H54 (cell line): ENCODE measurements at places on chromosomes 6 and 20.

DNA sequence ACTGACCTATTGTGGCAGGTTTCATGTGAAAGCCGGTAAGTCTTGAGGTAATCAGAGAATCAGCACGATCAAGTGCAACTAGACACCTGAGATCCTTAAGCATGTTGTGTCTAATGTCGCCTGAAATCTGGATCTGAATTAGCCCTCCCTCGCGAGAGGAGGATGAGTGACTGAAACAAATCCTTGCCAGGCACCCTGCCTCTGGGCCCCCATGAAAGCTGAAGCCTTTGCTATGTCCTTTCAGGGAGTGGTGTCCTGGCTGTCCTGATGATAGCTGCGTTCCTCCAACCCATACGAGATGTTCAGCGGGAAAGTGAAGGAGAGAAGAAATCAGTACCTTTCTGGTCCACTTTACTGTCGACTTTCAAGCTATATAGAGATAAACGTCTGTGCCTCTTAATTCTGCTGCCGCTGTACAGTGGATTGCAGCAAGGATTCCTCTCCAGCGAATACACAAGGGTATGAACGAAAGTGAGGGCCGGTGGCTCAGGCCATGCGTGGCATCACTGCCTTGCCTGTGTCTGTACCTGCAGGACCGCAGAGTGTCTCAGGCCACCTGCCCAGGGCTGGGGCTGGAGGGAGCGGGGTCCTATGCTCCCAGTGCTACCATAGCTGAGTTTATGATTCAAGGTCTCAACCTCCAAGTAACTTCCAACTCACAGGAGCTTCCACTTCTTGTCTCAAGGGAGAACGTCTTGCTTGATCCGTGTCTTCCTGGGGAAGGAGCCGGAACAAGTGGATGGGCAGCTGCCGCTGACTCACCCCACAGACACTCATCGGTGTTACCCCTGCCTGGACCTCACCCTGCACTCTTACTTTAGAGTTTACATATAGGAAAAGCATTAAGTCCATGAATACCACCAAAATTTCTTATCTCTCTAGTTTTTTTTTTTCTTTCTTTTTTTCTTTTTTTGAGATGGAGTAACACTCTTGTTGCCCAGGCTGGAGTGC is 12.8 kb downstream of the UNC93A start:
- DNase-seq = no peak

- no peak for DNase-seq
Measured at GRCh38 chr6:67639161-67639560, 995.9 kb upstream of the ADGRB3 start.

- DNase-seq = no peak
Measured at GRCh38 chr20:31678389-31679356, 41.0 kb downstream of the COX4I2 start.

DNA sequence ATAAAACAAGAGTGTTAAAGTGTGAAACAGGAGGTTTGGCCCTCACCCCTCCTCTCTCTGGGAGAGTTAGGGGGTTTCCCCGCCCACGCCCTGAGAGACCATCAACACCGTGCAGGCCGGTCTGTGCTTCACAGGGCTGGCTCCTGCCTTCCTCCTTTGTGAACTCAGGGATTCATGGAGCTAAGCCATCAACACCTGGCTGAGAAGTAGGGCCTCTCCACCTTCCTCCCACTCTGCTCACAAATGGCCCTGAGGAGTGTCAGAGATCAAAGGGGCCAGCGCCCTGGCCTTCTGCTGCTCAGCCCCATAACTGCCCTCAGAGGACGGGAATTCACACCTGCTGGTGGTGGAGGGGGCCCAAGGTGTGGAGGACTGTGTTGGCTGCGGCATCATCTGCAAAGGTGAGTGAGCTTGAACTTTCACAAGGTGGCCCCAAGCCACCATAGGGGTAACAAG is 88.6 kb downstream of the PSMB1 start:
- DNase-seq = no peak

DNA sequence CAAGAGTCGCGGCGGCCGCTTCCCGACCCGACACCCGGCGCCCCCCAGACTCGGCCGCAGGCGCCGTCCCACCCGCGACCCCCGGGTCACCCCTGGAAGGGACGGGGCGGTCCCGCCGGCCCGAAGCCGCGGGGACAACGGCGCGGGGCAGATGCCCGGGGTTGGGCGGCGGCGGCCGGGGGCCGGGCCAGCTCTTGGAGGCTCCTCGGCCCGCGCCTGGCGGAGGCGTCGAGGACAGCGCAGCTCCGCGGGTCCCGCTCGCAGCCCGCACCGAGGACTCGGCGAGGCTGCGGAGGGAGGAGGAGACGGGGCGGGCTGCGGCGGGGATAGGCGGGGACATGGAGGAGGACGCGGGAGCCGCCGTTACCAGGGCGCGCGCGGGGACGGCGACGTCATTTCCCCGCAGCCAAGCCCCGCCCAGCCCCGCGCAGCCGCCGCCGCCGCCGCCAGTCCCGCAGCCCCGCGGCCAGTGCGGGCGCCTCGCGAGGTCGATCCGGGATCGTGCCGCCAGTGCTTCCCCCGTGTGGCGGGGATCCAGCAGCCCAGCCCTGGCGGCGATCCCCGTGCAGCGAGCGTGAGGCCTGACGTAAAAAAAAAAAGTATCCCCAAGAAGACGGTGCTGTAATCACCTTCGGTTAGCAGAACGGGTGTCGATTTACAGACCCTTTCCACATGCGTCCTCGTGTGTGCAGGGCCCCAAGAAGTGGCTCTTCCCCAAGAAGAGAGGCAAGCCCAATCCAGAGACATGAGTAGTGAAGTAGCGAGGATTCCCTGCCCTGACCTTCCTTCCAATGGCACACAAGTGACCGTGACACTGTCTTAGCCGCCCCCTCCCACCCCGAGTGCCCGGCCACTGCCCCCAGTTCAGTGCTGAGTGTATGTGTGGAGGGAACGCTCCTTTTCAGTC is at the start of gene FAM184A:
TSS of gene FAM184A (minus strand) at position 289 of the 907 bp plus-strand sequence. CDS start 365 bp downstream, outside the sequence.
- peak; percentile 23 for DNase-seq

GRCh38 chr6:127518191-127518709 is 885 bp downstream of the MTCL3 start:
- DNase-seq = no peak

DNA sequence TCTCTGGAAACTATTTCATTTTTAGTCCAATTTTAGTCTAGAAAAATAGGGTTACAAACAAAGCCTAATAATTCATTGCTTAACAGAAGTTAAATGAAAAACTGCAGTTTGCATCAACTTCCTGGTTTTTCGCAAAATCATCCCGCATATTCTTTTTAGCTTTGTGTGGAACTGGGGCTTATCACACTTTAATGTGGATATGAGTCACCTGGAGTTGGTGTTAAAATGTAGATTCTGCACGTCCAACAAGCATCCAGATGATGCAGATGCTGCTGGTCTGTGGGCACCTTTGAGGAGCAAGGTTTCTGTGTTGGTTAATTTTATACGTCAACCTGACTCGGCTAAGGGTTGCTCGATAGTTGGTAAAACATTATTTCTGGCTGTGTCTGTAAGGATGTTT is 126.1 kb downstream of the PLCB4 start:
- DNase-seq = no peak

DNA sequence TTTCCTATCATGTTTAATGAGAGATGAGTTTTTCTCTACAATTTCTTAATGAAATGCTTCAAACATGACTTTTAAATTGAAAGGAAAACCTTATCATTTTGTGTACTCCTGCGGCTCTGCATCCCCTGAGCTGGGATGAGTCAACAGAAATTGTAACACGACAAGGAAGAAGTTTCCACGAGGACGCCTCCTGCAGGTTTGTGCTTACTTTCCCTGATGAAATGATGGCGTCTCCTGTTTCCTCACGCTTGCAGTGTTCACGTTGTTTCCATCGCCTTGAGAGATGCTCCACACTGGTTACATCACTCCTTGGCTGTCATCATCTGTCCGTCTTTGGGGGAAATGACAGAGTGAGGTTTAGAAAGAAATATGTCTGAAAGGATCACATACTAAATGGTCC is 233.7 kb upstream of the ZFP64 start:
- DNase-seq = no peak

- DNase-seq = no peak
Measured at GRCh38 chr6:3336066-3336786, 77.5 kb downstream of the PSMG4 start.

- DNase-seq = no peak
Measured at GRCh38 chr6:45420909-45421708, 43.4 kb upstream of the SUPT3H start.

DNA sequence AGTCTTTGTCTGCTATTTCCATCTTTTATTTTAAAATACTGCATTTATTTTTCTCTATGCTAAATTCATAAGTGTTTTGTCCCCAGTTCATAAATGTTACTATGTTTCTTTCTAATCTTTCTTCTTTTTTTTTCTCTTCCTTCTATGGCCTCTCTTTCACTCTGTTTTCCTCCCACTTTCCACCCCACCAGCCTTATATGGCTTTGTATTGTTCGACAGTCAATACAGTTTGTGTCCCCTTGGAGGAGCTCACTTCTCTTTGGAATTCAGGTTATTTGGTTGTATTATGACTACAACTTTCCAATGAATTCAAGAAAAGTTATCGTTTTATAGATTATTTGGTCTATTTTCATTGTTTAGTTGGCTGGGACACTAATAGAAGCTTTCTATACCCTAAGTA is 393.5 kb downstream of the NKAIN2 start:
- no peak for DNase-seq

- no peak for DNase-seq
Measured at GRCh38 chr6:163738725-163739407, 324.3 kb downstream of the QKI start.

DNA sequence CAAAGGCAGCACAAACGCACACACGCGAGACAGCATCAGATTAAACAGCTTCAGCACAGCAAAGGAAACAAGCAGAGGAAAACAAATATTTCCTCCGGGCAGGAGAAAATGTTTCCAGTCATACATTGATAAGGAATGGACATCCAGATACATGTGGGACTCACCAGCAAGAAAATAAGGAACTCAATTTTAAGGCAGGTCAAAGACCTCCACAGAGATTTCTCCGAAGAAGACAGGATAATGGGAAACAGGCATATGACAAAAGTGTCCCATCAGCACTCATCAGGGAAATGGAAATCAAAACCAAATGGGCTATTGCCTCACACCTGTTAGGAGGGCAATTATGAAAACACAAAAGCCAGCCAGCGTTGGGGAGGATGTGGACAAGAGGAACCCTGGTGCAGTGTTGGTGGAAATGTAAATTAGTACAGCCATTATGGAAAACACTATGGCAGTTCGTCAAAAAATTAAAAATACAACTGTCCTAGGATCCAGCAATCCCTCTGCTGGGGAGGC is 9.7 kb upstream of the SLCO4A1 start:
- no peak for DNase-seq

- no peak for DNase-seq
Measured at GRCh38 chr6:96227135-96227534, 211.4 kb downstream of the FUT9 start.

- DNase-seq = no peak
Measured at GRCh38 chr20:47296950-47297349, 59.5 kb downstream of the ZMYND8 start.

DNA sequence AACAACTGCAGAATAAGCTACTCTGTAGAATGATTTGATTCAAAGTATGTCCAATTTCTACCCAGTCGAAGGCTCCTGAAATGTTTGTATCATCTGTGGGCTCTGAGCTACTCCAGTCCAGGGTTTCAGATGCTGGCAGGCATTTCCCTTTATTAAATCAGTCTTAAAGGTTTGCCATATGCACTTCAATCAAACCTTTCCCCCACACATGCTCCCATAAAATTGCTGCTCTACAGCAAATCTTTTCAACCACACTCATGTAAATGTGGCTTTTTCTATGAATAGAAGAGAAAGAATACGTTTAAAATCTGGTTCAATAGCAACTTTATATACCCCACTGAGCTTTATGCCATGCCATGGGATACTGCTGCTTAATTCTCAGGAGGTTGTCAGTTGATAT is 242.4 kb upstream of the MAP3K7 start:
- DNase-seq = no peak

GRCh38 chr6:135458051-135458450 is 39.5 kb downstream of the AHI1 start:
- DNase-seq = no peak

GRCh38 chr6:149140137-149140909 is 177.2 kb upstream of the TAB2 start:
- no peak for DNase-seq

- no peak for DNase-seq
Measured at GRCh38 chr20:44664131-44664530, 12.6 kb upstream of the ADA start.

DNA sequence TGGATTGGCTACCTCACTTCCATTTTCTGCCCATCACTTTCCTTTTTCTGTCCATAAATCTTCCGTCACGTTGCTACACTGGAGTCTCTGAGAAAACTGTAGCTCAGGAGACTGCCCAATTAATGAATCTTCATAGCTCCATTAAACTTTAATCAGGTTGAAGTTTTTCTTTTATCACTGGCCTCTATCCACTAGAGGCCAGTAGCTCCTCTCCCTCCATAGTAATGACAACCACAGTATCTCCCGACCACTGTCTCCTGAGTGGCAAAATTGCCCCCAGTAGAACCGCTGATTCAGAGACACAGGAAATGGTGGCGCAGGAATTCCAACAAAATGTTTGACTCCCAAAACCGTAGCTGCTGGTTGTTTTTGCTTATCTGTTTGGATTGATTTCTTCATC is 18.4 kb upstream of the DOK5 start:
- no peak for DNase-seq

- DNase-seq = no peak
Measured at GRCh38 chr20:38651154-38651553, 49.5 kb downstream of the ARHGAP40 start.

GRCh38 chr6:53484476-53485280 is 60.2 kb downstream of the GCLC start:
- DNase-seq = no peak

- DNase-seq = no peak
Measured at GRCh38 chr6:141704151-141704550, 428.6 kb upstream of the GJE1 start.

GRCh38 chr20:29298271-29298590 is 1959.2 kb upstream of the DEFB115 start:
- DNase-seq = no peak

DNA sequence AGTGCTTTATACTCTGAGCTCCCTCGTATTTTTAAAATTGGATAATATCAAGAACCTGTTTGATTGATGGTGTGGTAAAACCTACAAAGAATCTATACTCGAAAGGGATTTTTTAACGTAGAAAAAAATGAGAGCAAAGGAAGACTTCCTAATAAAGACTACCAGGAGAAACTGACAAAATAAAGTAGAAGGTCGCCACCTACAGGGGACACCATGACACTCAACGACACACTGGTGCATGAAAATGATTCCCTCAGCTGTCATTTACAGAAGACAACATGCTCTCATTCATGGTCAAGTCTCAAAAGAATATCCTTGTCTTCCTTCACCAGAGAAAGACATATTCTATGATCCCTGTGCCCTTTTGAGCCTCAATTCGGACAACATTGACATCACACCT is 10.1 kb upstream of the NHSL1 start:
- no peak for DNase-seq

- no peak for DNase-seq
Measured at GRCh38 chr20:37253087-37253486, 8.5 kb downstream of the GHRH start.

- no peak for DNase-seq
Measured at GRCh38 chr20:47062226-47062890, 167.7 kb downstream of the EYA2 start.
